ENCODE measurements at places on chromosomes 11 and 22. TPM values are rescaled to one million over a fixed set of nuclear protein-coding genes. Genes with fewer than 3 reads are reported as not detected.

Gene BAIAP2L2
- total RNA-seq: not detected

Gene SLCO2B1
- total RNA-seq: 3.7 TPM

Gene BATF2
- 0.34 TPM for total RNA-seq

Gene TRPC6
- total RNA-seq: 28.3 TPM

Gene OR56A4
- not detected for total RNA-seq

Gene CRYBB2
- not detected for total RNA-seq

Gene KIF18A
- total RNA-seq: 4.8 TPM

Gene NCF4
- 0.17 TPM for total RNA-seq

Gene NRXN2
- not detected for total RNA-seq

Gene GSTT2B
- 1.4 TPM for total RNA-seq

Gene IL18BP
- total RNA-seq: 4.6 TPM

Gene OR8G1
- total RNA-seq: not detected

Gene CYP2D6
- 0.09 TPM for total RNA-seq

Gene PKDREJ
- under 0.01 TPM for total RNA-seq

Gene PATE4
- total RNA-seq: not detected

Gene GUCY1A2
- under 0.01 TPM for total RNA-seq

Gene LGALS12
- total RNA-seq: not detected

Gene MYO7A
- total RNA-seq: 7.7 TPM

Gene KDM4D
- 0.65 TPM for total RNA-seq

Gene OR8G5
- total RNA-seq: not detected

Gene NAALAD2
- total RNA-seq: 0.33 TPM

Gene OR52A1
- total RNA-seq: not detected

Gene MMP7
- total RNA-seq: 9.2 TPM

Gene FAT3
- 0.37 TPM for total RNA-seq

Gene FAM180B
- total RNA-seq: not detected

Gene COMT
- total RNA-seq: 616 TPM

Gene AMBRA1
- 27.3 TPM for total RNA-seq

Gene OR51B4
- not detected for total RNA-seq

Gene CCDC116
- 0.17 TPM for total RNA-seq

Gene IFITM5
- total RNA-seq: not detected

Gene LDHAL6A
- total RNA-seq: not detected

Gene INS
- not detected for total RNA-seq

Gene SMTNL1
- total RNA-seq: not detected
